Activated T-cell treated with anti-CD3 and anti-CD28 coated beads, Interleukin-2, amount 50 U/mL, for 72 hours (primary cell): ENCODE measurements at places on chromosomes 3 and 15. TPM values are rescaled to one million over a fixed set of nuclear protein-coding genes. Genes with fewer than 3 reads are reported as not detected.

DNA sequence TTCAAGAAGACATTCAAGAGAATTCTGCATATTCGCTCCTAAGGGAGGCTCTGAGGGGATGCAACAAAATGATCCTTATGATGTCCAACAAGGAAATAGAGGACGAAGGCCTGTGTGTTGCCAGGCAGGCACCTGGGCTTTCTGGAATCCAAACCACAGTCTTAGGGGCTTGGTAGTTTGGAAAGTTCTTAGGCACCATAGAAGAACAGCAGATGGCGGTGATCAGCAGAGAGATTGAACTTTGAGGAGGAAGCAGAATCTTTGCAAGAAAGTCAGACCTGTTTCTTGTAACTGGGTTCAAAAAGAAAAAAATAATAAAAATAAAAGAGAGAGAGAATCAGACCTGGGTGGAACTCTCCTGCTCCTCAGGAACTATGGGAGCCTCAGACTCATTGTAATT, 11.7 kb upstream of the ATG7 start:
- no peak for DNase-seq

GRCh38 chr3:74314696-74315095, 299.8 kb downstream of the CNTN3 start:
- no peak for DNase-seq

GRCh38 chr3:36362973-36363372, 17.3 kb upstream of the STAC start:
- no peak for DNase-seq

DNA sequence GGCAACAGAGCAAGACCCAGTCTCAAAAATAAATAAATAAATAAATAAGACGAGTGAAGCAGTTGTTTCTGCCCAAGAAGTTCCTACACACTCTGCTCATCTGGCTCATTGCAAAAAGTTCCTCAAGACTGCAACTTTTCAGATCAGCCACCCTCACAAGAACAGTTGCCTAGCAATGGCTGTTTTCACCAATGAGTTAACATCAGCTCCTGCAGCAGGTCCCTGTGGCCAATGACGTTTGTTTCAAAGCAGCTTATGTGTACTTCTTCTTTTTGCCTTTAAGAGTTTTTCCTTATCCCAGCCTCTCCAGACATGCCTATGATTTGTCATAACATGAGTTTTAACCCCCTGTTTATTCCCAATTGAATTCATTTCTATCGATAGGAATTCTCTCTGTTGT, 118.4 kb upstream of the SPRED1 start:
- no peak for DNase-seq

DNA sequence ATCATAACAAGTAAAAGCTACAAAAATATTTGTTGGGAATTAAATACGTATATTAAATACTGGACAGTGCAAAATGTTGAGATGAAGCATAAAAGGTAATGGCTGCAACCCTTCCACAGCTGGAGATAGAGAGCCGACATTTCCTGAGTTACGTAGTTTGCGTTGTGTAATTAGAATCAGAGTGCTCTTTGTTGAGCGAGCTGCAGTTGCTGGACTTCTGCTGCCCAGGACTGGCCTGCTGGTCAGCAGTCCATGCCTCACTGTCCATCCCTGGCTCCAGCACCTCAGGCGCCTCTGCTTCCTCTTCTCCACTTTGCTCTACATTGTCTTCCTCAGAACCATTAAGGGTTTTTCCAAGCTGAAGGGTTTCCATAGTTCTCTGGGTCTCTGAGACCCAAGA, 28.4 kb upstream of the SHC4 start:
- DNase-seq = no peak

DNA sequence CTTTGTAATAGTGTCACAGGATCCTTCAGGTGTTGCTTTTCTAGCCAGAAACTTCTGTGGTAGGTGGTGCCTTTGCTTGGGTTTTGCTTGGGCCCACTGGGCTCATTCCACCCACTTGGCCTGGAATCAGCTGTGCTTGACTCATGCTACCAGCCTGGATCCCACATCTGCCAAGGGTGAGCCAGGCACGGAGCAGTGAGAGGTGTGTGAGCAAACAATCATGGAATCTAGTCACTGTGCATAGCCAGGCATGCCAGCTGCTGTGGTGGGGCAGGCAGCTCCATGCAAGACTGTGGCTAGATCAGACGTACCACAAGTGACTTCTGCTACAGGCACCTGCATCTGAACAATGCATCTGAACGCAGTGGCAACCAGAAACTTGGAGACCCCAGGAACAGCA, 275.9 kb downstream of the UBE2E2 start:
- DNase-seq = no peak

DNA sequence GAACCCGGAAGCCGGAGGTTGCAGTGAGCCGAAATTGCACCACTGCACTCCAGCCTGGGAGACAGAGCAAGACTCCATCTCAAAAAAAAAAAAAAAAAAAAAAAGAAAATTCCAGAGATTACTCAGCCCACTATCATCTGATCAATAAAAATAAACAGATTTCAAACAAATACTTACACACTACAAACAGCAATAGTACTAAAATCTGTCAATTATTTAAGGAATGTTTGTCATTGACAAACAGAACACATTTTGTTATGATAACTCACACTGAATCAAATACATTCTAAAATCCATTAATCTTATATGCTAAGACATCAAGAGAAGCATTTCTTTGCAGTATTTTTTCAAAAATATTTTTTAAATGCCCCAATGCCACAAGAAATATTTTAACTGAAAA, 7.6 kb downstream of the MYO9A start:
- no peak for DNase-seq

- no peak for DNase-seq
These were observed 459.5 kb downstream of the DIPK2A start for GRCh38 chr3:144431134-144431533.

- no peak for DNase-seq
These were observed 9.9 kb upstream of the ETFA start for GRCh38 chr15:76321171-76321570.

DNA sequence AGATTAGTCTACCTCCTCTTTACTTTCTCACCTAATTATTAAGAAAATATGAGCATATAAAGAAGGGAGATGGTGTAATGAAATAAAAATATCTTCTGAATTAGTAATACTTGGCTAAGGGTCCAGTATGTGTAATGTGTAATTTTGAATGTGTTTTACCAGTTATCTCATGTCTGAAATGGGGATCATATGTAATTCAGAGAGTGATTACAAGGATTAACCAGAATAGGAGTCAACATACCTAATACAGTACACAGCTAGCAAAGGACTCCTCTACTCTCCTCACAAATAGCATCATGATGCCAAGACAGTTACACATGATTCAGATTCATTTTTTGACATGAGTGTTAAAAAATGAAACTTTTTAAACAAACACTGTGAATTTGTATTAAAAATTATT, 570.4 kb downstream of the SI start:
- DNase-seq = no peak

- DNase-seq = peak; percentile 56
These were observed 5.3 kb downstream of the TNFSF10 start for GRCh38 chr3:172517859-172518466.

DNA sequence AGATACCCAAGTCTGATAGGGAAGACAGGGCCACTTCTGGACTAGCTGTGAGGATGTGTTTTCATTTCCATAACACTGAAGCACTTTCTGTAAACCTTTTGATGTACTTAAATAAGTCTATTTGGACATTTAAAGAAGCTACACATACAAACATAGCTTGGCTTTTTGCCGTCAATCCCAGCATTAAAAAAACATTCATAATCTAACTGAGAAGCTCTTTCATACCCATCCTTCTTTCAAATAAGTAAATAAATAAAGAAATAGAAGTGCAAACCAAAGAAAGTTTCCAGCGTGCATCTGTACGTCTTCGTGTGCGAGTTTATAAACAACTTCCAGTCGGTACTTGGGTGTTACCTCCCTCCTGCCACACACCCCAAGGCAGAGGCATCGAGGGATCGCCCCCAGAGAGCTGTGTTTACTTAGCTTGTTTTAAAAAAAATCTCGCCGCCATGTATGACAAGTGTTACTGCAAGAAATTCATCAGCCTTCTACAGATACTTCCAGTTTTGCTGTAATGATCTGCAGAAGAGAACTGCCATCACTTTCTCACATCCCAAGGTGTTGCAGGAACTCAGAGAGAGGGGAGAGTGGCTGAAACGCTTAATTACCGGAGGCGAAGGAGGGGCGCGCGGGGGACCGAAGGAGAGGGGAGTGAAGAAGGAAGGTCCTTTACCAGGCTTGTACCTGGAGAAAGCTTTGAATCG, 9.0 kb upstream of the MEIS2 start:
- no peak for DNase-seq

Gene ISLR2
- total RNA-seq = 0.62 TPM

Gene ITIH1
- total RNA-seq = not detected

Gene TMEM212
- total RNA-seq = not detected

Gene AADACL2
- not detected for total RNA-seq

Gene CISH
- 271 TPM for total RNA-seq

Gene ROBO1
- 3.0 TPM for total RNA-seq

Gene EPHB3
- total RNA-seq = 0.50 TPM
